ENCODE measurements at places on chromosomes 3 and 15. TPM values are rescaled to one million over a fixed set of nuclear protein-coding genes. Genes with fewer than 3 reads are reported as not detected.

The EXD1 gene
- total RNA-seq, result not detected

GRCh38 chr3:161103776-161104385, 1.3 kb downstream of the B3GALNT1 start:
- peak; percentile 46 for DNase-seq

GRCh38 chr15:82093774-82094211, 48.0 kb upstream of the MEX3B start:
- DNase-seq, result no peak

The PLXNB1 gene
- total RNA-seq, result 51.3 TPM

- no peak for DNase-seq
Observed at GRCh38 chr3:67540198-67540894, 114.1 kb downstream of the SUCLG2 start.

DNA sequence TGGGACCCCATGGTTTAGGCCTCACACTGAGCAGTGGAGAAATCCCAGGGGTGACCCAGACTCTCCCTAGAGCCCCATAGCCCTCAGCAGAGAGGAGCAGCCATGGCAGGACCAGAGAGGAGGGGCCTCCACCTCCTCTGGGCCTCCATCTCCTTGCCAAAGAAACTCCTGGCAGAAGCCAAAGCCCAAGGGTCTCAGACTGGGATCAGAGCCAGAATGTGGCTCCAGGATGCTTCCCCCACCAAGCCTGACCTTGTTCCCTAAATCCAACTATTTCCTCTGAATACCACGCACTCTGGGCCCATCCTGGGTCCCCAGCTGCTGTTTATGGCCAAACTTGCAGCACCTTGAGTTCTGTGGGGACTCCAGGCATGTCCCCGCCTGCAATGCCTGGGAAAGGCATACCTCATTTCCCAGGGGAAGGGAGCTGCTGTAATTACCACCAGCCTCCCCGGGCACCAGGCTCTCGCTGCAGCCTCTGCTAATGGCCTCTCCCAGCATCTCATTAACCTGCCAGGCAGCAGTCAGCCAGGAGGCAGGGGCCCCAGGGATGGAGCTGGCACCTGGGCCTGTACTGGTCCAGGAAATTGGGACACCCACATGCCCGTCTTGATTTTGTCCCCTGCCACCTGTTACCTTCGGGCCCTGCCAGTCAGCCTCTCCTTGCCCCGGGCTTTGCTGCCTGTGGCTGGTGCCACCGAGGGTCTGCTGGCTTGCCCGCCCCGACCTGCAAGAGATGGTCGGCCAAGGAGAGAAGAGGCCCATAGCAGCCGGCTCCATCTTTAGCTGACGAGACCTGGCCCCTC, 4.6 kb downstream of the CCDC9B start:
- no peak for DNase-seq

The TMEM202 gene
- not detected for total RNA-seq

The DPPA2 gene
- not detected for total RNA-seq

- DNase-seq, result peak; percentile 78
Observed at GRCh38 chr3:72245183-72245811, 460.3 kb upstream of the PROK2 start.

DNA sequence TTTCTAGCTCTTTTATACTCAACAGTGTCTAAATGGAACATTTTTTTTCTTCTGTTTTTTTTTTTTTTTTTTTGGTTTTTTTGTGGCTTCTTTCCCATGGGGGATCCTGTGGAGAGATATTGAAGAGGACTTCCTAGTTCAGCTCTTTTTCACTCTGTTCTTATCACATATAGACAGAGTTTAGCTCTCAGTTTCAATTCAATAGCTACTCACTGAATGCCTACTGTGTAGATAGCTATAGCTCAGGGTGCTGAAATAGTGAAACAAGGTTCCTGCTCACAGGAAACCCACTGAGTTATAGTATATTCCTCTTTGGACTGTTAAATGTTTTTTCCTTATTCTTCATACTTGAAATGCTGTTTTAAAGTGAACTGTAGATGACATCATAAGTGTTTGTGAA, 918.8 kb downstream of the CADM2 start:
- DNase-seq, result no peak

- DNase-seq, result no peak
Observed at GRCh38 chr15:50183112-50183794, 1.3 kb downstream of the SLC27A2 start.

The GPX1 gene
- 117 TPM for total RNA-seq

DNA sequence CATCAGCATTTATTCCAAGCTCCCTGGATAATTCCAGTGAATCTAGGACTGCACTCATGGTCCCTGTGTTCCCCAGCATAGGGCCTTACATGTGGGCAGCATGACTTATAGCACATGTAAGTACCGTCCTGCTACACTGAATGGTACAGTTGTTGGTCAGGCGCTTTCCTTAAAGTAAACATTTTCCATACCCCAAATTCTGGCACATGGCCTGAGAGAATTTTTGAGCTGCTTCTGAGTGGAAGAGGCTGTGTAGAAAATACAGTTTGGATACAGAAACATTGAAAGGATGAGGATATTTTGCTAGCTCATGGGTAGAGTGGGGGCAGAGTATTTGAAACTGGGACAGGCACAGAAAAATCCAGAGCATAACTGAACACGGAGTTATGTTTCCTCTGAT, 27.6 kb downstream of the CORO2B start:
- DNase-seq, result no peak

DNA sequence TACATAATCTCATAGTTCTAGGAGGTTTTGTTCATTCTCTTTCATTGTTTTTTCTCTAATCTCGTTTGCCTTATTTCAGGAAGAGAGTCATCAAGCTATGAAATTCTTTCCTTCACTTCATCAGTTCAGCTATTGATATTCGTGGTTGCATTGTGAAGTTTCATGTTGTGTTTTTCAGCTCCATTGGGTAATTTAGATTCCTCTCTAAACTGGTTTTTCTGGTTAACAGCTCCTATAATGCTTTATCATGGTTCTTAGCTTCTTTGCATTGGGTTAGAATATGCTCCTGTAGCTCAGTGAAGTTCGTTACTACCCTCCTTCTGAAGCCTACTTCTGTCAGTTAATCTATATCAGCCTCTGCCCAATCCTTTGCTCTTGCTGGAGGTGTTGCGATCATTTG, 69.4 kb upstream of the CD96 start:
- DNase-seq, result no peak

GRCh38 chr3:4757575-4758248, 221.5 kb upstream of the BHLHE40 start:
- DNase-seq, result no peak

GRCh38 chr3:142819179-142819578, 69.7 kb downstream of the PCOLCE2 start:
- DNase-seq, result no peak

- DNase-seq, result no peak
Observed at GRCh38 chr3:45552794-45553371, 41.7 kb upstream of the LIMD1 start.

The PLA2G4E gene
- not detected for total RNA-seq

GRCh38 chr3:30098243-30098642, 508.2 kb upstream of the TGFBR2 start:
- DNase-seq, result no peak

The ELL3 gene
- total RNA-seq, result 1.4 TPM

The USP19 gene
- total RNA-seq, result 55.5 TPM

DNA sequence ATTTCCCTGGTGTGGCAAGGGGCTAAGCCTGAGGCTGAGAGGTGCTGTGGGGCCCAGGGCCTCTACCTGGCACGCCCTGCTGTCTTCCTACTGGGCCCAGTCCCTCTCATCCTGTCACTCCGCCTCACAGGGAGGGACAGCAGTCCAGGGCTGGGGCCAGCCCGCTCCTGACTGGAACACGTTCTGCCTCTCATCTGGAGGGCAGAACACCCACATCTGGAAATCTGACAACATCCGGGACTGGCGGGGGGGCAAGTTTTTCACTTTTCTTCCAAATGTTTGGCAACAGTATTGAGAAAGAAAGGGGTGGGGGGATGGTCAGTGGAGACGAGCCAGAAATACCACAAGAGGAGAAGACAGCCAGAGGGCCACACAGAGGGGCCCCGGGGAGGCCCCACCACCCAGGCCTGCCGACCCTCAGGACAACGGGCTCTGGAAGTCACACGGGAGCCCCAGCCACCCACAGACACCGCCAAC, 1.8 kb upstream of the MYL3 start:
- peak; percentile 81 for DNase-seq

The SCG3 gene
- total RNA-seq, result not detected

DNA sequence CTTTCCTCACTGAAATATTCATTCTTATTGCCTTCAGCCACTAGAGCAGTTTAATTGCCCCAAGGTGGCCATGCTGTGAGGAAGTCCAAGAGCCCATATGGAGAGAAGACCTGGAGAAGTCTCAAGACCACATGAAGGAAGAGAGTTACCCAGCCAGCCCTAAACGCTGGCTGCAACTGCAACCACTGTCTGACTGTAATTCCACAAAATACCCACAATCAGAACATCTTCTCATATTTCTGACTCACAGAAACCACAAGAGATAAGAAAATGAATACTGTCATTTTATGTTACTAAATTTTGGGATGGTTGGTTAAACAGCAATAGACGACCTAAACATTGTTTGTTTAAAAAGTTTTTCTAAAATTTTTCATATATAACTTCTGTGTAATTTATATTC, 14.7 kb upstream of the SST start:
- no peak for DNase-seq

All from Right ventricle myocardium superior (tissue), 1 donor.